ENCODE measurements at places on chromosomes 2 and 18.

DNA sequence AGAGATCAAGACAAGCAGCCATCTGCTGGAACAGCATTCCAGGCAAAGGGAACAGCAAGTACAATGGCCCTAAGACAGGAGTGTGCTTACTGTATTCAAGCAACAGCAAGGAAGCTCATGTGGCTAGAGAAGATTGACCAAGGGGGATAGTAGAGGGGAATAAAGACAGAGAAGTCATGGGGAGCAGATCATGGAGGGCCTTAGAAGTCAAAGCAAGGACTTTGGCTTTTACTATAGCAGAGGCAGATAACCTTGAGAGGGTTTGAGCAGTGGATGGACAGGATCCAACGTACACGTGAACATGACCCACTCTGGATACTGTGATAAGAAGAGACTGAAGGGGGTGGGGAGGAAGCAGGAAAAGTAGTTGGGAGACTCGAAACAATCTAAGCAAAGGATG is 26.9 kb downstream of the SP5 start:
- no peaks in the 10 kb centered on the region for H3K36me3 ChIP-seq
- no peaks in the 10 kb centered on the region for H3K27me3 ChIP-seq
- no peaks in the 10 kb centered on the region for H3K4me1 ChIP-seq
- no peak overlapping the region for H3K27ac ChIP-seq
- H3K4me3 ChIP-seq = no peak overlapping the region
- DNase-seq = no peak

DNA sequence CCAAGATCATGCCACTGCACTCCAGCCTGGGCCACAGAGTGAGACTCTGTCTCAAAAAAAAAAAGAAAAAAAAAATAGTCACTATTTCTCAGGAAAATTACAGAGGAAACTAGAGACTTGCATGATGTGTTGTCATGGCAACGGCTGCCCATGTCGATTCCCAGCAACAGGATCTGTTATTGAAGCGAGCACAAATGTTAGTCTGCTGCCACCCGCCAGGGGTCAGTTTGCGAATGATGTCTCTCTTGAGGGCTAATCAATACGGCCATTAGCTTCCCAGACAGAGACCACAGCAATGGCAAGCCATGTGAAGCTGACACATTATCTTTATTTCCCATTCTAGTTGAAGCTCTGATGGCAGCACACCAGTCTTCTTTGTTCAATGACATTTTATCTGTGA is 32.4 kb upstream of the ACYP2 start:
- no peak overlapping the region for H3K4me3 ChIP-seq
- DNase-seq = no peak
- no peaks in the 10 kb centered on the region for H3K4me1 ChIP-seq
- no peaks in the 10 kb centered on the region for H3K36me3 ChIP-seq
- no peak overlapping the region for H3K27ac ChIP-seq

DNA sequence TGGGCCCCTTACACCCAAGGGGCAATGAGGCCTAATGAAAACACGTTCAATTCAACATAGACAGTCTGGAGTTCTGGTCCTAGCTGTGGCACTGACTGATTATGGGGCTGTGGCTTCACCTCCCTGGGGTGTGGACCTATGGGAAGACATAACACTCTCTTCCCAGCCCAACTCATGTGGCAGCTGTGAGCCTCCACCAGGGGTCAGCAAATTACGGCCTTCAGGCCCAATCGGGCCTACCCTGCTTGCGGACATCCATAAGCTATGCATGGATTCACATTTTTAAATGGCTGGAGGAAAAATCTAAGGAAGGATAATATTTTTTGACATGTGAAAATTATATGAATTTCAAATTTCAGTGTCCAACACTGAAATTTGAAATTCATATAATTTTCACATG is 101.3 kb downstream of the LOXHD1 start:
- no peaks in the 10 kb centered on the region for H3K27me3 ChIP-seq
- no peaks in the 10 kb centered on the region for H3K36me3 ChIP-seq
- no peak overlapping the region for H3K4me3 ChIP-seq
- H3K27ac ChIP-seq = no peak overlapping the region

DNA sequence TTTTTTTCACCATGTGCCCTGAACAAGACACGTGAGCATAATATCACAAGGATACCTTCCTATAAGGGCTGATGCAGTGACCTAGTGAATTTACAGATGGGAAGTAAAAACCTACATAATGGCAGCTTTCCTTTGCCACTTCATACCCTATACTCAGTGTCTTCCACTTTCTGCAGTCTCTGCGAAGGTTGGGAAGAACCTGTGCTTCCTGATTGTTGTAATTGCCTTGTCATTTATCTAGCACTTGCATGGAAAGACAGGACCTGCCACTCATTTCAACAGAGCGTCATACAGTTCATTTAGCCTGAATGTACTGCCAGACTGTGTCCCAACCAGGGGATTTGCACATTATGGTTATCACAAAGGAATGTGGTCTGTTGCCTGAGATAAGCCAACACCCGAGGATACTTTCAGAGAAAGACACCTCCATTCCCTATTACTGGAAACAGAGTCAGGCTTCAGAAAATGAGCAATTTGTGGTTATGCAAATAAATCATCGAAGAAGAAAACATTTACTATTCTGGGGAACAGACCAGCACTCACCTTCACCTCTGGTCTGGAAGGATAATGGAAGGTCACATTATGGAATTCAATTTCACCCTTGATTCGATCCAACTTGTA is 55.0 kb downstream of the ABCB11 start:
- H3K27ac ChIP-seq = no peak overlapping the region
- DNase-seq = no peak
- no peaks in the 10 kb centered on the region for H3K36me3 ChIP-seq
- H3K27me3 ChIP-seq = no peaks in the 10 kb centered on the region
- no peaks in the 10 kb centered on the region for H3K4me1 ChIP-seq

DNA sequence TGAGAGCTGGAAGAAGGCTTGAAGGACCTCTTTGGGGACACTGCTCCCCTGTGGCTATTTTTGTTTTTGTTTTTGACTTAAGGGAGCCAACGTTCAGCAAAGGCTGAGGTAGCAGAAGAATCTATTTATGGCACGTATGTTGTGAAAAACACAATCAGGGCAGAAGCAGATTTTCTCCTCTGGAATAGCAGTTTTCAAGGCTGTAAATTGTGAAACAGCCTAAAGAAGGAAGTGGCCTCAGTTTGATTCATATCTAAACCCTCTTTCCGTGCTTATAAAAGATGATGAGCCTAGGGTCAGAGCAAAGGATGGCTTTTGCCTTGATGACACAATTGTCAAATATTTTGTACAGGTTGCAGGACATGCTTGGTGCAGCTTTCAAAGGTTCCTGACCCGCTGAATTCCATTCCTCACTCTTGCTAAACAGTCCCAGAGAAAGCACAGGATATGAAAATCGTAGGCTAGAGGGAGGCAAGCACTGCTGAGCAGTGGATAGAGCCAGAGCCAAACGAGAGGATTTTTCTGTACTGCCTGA is 106.2 kb upstream of the DLX2 start:
- H3K27me3 ChIP-seq = no peaks in the 10 kb centered on the region
- H3K27ac ChIP-seq = peak overlapping the region; percentile 50
- H3K4me1 ChIP-seq = peaks cover 9% of the 10 kb centered on the region

Data from ovary (tissue), 10 donors.